ENCODE measurements at places on chromosomes 4 and X.

DNA sequence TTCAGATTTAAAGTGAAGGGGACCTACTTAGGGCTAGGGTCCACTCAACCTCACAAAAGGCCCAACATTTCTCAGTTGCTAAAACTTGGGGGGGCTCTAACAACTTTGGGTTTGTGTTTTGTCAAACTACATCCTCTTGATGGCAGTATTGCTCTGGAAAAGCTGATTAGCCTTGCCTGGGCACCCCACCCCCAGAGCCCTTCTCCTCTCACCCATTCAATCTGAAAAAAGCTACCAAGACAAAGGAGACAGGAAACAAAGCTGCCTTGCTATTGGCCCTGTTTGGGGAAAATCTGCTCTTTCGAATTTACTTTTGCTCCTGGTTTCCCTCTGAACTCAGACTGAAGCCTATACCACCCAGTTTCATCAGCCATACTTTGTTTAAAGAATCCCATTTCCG is 195.2 kb upstream of the STK26 start:
- peak; percentile 51 for DNase-seq

DNA sequence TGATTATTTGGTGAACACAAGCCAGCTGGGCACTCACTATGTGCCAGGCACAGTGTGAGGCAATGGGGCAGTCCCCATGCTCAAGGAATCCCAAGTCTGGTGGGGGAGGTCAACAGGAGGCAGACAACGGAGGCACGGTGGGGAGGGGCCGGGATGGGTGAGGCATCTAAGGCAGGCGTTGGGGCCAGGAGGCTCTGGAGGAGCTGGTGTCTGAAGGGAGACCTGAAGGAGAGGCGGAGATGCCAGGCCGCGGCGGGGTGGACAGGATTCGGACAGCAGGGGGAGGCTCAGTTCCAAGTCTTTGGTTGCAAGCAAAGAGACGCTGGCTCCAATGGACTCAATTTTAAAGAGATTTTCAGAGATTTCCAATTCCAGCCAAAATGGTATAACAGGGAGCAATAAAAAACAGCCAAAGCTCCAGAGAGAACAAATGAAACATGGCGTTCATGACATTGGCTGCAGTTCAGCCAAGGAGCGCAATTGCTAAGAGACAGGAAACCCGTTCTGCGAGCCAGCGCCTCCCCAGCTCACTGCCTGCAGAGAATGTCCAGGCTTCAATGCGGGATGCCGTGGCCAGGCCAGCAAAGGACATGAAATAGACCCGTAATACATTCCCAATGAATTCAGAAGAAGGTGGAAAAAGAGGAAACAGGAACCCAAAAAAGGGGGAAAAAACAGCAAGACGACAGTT is 105.2 kb upstream of the LRPAP1 start:
- no peak for DNase-seq

- DNase-seq: no peak
Observed at GRCh38 chrX:49976682-49977197, 54.3 kb downstream of the CLCN5 start.

DNA sequence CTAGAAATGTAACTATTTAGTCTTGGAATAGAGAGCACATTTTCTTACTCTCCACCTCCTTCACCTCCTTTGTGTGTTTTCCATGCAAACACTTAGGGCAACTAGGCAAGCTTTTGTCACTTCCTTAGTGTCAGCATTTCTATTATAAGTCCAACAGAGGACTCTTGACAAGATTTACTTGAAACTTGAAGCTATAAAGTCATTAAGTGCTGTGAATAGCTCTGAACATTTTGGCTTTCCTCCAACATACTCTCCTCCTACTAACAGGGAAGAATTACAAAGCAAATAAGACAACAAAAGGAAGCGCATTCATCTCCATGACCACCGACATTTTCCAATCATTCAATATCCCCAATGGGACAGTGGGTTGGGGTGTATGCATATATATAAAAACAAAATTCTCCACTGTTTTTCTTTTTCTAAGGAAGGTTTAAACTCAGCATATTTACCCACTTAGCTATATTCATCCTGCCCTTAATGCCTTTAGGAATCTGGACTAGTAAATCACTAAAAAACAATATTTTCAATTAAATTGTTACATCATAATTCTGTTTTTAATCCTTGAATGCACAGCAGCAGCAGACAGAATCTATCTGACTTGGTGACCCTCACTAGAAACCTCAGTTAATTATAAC is 264.6 kb downstream of the SNCA start:
- DNase-seq: no peak

DNA sequence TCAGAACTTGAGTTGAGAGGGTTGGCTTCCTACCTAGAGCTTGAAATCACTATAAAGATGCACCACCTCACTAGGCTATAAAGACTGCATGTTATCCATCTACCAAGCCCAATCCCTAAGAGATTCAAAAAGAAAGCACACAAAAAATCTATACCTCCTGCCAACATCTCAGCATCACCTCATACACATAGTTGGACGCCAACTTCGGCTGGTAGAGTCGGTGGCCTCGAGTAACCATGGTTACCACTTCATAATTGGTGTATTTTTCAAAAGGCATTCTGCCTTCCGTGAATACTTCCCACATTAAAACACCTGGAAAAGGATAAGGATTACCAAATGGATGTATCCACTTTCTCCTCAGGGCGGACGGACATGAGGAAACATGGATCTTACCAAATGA is 4.5 kb upstream of the TXK start:
- DNase-seq: no peak

- peak; percentile 69 for DNase-seq
Observed at GRCh38 chrX:20252381-20253231, 14.1 kb downstream of the RPS6KA3 start.

DNA sequence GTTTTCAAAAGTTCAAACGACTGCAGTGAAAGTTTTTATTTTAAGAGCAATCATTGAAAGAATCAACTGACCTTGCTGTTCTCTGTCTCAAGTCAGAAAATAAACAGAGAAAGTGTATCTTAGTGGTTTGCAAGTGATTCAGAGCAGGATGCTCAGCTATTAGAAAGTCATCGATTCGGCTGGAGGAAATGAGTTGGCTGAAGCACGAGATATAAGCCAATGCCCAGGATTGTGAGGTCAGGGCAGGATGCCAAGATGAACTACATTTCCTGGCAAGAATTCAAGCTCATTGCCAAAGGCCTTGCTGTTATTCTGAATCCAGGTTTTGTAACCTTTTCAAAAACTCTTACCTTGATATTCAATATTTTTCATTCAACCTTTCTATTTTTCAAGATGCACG is 541.4 kb upstream of the BOD1L1 start:
- DNase-seq: no peak

GRCh38 chr4:76654791-76655190 is 219.8 kb downstream of the SHROOM3 start:
- DNase-seq: no peak

GRCh38 chr4:179268791-179269190 is 1826.6 kb upstream of the AGA start:
- no peak for DNase-seq

DNA sequence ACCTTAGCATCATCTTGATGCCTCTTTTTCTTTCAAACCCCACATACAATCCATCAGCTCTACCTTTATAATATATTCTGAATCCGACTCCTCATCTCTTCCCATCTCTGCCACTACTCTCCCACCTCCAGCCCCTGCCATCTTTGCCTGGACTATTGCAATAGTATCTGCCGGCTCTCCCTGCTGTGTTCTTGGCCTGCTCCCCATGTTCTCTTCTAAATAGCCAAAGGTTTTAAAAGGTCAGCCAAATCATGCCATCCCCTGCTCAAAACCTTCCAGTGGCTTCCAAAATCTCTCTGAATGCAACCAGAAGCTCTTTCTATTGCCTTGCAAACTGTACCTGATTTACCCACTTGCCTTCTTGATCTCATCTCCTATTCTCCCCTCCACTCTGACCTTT is 266.0 kb downstream of the PTTG2 start:
- no peak for DNase-seq

DNA sequence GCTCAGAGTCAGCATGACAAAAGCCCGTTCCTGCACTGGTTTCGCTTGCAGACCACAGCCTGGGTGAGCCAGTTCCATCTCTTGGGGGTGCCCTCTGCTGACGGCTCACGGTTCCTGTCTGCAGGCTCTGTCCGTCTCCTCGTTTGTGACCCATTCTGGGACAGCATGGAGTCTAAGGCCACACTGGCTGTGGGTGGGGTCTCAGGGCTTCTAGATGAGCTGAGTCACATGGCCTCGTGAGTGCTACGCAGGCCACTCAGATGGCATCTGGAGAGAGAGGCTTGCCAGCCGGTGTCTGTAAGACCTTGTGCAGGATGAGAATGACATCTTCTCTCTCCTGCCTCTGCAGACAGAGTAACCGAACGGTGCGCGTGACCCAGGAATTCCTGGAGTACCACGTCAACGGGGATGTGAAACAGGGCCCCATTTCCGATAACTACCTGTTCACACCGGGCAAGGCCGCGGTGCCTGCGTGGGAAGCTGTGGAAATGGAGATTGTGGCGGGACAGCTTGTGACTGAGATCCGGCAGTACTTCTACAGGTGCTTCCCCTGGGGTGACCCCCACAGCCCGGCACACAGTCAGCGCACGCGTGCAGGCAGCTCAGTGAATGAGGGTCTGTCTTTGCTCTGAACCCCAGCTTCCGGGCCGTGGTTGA is 31.6 kb upstream of the MRFAP1 start:
- no peak for DNase-seq

- DNase-seq: no peak
Observed at GRCh38 chr4:70589785-70590184, 2.3 kb upstream of the AMBN start.

GRCh38 chrX:68915778-68916177 is 87.0 kb downstream of the EFNB1 start:
- DNase-seq: no peak

DNA sequence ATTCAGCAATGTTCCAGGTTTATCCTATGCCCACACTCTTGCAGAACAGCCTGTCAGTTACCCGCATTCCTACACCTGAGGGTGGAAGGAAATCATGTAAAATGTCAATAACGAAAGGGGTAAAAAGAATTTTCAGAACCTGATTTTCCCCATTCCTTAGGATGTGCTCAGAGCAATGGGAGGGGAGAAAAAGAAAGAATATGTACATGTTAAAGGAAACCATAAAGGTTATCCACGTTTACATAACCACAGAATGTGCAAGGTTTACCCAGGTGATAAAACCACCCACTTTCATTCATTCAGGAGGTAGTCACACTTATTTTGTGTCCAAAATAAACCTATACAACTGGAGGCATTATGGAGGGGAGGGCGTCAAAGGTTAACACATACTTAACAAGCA is 335.5 kb downstream of the ZNF674 start:
- DNase-seq: no peak

GRCh38 chr4:115113506-115114106 is at the start of gene NDST4:
NDST4 (minus strand) TSS chr4:115113620; CDS start chr4:115077036, 36,584 bp downstream.
- DNase-seq: no peak

DNA sequence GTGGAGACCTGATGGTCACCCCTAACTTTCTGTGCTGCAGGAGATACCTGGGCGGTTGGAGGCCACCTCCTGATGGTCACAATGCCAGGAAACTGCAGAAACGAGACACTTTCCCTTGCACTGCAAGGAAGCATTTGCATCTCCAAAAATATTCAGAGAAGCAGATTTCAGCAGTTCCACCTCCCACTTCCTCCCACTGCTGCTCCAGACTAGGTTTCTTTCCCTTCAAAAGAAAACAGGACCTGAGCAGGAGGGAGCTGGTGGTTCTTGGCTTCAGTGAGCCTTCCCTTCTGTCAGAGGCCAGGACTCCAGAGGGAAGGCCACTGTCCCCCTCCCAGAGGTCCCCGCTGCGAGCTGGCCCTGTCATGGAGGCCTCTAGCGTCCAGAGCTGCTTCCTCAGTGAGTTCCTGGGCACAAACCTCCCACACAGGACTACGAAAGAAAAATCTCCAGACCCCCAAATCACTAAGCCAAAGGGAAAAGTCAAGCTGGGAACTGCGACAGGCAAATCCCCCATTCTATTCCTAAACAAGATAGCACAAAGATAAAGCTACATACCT is 35.9 kb downstream of the GPM6B start:
- DNase-seq: no peak

GRCh38 chrX:39309721-39310152 is 508.5 kb downstream of the MID1IP1 start:
- DNase-seq: peak; percentile 61

- no peak for DNase-seq
Observed at GRCh38 chrX:8688776-8689175, 43.2 kb downstream of the ANOS1 start.

GRCh38 chr4:13313856-13314255 is 170.3 kb downstream of the RAB28 start:
- no peak for DNase-seq

GRCh38 chr4:169959254-169959653 is 66.9 kb downstream of the MFAP3L start:
- no peak for DNase-seq

DNA sequence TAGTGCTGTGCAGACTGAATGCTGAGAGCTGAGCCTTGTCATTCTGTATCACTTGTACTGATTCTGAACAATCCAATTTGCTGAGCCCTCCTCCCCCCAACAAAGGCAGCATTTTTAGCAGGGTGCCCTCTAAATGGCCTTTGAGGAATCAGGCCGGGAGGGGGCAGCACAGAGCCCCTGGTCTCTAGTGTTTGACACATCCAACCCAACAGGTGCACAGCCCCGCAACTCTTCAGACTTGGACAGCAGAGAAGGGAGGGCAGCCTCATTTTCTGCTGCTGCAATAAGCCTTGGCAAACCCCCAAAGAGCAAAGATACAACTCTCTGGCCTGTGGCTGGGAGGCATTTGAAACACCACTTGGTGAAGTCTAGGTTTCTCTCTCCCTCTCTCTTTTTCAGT is 3.4 kb downstream of the ATP1B4 start:
- peak; percentile 45 for DNase-seq

- no peak for DNase-seq
Observed at GRCh38 chrX:114462266-114462665, 121.6 kb upstream of the HTR2C start.

- DNase-seq: no peak
Observed at GRCh38 chr4:106494066-106494465, 125.5 kb upstream of the GIMD1 start.

GRCh38 chr4:53059256-53059655 is 197.1 kb downstream of the RASL11B start:
- no peak for DNase-seq

DNA sequence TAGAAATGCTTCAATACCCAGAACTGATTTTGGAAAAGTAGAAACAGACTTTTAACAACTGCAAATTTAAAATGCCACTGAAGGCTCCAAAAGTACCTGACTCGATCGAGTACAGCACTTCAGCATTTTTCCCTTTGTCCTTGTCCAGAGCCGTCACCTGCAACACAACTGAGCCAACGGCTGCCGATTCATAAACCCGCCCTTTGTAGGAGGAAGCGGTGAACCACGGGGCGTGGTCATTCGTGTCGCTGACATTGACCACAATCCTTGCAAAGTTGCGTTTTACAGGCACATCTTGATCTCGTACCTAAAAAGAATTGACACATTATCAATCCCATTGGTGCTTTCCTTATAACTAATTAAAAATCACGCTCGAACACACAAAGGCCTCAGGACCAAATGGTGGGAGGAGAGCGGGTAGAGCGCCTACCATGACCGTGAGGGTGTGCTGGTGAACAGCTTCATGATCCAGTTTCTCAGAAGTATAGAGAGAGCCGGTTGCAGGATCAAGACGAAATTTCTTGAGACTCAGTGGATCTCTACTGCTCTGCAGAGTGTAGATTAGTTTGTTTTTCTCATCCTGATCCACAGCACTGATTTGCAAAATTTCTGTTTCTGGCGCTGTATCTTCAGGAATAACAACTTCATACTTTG is 72.8 kb upstream of the MTNR1A start:
- peak; percentile 47 for DNase-seq
